ENCODE measurements at places on chromosomes 4 and X.

- no peak for DNase-seq
Measured at GRCh38 chr4:499567-499966, 557 bp downstream of the PIGG start.

GRCh38 chr4:170124406-170124805, 34.6 kb upstream of the AADAT start:
- no peak for DNase-seq

- no peak for DNase-seq
Measured at GRCh38 chr4:82842593-82842992, 44.0 kb upstream of the SCD5 start.

- peak; percentile 77 for DNase-seq
Measured at GRCh38 chr4:53905941-53906377, 158.4 kb downstream of the CHIC2 start.

GRCh38 chr4:87322754-87323153, at the start of gene HSD17B13:
HSD17B13 (minus strand) TSS chr4:87322882; CDS start chr4:87322841, 41 bp downstream.
- no peak for DNase-seq

GRCh38 chrX:13369256-13370030, 49.6 kb upstream of the ATXN3L start:
- DNase-seq: no peak

GRCh38 chr4:128286474-128287058, 1.0 kb downstream of the PGRMC2 start:
- DNase-seq: no peak

DNA sequence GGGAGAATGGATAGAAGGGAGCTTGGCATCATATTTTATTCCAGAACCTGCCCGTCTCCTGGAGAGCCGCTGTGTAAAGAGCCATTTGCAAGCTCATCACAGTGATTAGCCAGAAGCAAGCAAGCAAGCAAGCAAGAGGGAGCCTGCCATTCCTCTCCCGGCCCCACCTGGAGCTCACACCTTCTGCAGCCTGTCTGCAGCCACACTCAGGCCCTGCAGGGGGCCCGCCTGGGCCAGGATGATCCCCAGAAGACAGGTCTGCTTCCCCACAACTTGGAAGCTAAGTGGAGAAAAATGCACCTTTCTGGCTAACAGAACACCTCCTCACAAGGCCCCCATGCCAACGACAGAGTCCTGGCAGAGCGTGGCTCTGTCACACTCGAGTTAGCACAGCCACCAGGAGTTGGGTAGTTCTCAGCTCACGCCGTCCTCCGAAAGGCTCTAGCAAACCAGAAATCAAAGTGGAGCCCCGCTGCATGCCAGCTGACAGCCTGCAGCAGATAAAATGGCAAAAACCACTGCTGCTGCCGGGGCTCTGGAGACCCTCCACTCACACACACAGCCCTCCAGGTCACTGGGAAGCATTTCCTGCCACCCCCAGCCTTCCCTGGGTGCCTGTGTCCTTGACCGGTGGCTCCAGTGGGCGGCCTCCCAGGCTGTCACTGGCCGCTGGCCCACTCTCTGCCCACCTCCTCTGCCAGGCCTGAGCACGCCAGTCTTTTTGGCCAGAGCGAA, 54.9 kb downstream of the DCTD start:
- DNase-seq: no peak

DNA sequence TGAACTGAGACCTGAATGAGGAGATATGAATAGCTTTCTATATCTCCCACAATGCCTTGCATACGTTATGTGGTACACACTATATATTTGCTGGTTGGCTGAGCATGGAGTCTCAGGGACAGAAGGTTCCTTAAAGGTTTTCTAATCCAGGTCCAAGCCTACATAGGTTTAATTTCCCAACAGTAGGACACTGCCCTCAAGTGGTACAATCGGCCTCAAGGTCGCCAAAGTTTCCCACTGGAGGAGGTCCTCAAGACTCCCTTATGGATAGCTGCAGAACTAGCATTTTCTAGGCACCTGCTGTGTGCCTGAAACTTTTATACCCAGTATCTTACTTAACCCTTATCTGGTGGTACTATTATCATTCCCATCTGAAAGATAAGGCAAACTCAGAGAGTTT, 21.0 kb upstream of the EFNB1 start:
- DNase-seq: no peak

DNA sequence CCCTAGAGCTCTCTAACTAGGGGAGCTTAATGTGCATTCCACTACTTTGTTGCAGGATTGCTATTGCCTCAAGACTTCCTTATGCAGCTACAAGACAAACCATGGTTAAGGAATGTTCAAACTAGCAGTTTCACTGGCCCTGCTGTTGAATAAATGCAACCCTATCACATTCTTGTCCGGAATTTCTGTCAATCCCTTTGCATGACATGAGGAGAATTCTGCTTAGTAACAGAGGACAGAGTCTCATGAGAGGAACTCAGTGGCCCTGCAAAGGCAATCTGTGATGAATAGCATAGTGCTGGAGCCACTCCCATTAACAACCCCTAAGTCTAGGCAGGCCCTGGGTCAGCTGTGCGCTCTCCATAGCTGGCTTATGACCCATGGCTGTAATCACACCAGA, 30.7 kb upstream of the SGMS2 start:
- DNase-seq: no peak

- DNase-seq: no peak
Measured at GRCh38 chr4:48109413-48110263, 24.4 kb downstream of the TXK start.

- DNase-seq: no peak
Measured at GRCh38 chr4:2412534-2412884, 5.9 kb downstream of the ZFYVE28 start.

DNA sequence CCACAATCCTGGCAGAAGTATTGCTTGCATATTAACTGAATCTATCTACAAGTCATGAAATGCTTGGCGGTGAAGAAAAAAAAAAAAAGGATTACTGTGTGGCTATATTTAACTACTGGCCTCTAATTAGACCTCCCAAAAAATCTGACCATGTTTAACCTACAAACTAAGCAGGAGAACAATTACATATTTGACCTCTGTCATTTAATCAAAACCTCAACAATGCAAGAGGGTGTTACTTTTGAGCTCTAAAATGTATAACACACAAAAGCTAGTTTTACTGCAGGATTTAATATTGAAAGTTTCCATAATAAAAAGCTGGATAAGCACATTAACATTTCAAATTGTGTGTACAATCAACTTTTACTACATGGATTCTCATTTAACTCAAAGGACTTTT, 1.5 kb downstream of the ITM2A start:
- no peak for DNase-seq

GRCh38 chr4:145012841-145013240, 85.2 kb downstream of the ANAPC10 start:
- no peak for DNase-seq

DNA sequence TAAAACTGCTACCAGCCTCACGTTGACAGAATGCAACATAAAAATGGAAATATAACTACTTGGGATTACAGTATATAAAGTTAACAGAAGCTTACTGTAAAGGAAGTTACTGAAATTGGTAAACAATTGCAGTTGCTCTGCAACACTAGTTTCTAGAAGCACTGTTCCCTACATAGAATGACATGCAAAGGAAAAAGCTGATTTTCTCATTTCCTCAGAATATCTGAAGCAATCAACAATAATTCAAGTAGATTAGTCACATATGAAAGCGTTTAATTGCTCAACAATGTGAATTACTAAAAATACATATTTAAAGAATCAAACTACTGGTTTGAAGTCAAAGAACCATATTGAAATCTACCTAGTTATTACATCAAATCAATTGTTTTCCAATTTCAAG, 31.8 kb downstream of the PDGFC start:
- DNase-seq: no peak

- no peak for DNase-seq
Measured at GRCh38 chr4:111393781-111394180, 751.5 kb upstream of the FAM241A start.

DNA sequence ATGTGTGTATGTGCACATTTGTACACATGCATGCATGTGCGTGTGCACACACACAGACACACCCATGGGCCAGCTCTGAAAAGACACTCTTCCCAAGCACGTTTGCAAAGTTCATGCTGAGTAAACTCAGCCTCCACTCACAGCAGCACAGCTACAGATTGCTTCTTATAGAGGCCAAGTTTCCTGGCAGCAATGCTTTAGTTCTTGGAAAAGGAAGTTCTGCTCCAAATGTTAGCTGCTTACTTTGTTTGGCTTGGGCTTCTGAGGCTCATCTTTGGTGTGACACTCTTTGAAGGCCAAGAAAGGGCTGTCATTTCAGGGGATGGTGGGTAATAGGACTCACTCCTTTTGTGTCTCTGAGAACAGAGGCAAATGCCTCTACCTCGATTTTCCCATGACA, 6.6 kb downstream of the PLP1 start:
- peak; percentile 47 for DNase-seq

DNA sequence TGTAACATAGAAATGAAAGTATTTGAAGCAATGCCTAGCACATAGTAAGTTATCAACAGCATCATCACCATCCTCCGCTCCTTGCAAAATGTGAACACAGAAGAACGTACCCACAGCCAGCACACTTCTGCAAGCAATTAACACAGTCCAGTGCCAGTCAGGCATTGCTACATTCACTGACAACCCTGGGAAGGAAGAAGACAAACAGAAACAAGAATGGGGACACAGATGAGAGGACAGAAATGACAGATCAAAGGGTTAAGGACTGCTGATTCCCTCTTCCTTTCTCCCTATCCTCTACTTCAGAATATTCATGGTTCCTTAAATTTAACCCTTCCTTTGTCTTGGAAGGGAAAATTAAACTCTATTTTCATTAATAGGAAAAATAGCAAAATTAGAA, 53.1 kb downstream of the CHM start:
- no peak for DNase-seq

- DNase-seq: no peak
Measured at GRCh38 chr4:107452717-107453630, 267.1 kb downstream of the PAPSS1 start.

DNA sequence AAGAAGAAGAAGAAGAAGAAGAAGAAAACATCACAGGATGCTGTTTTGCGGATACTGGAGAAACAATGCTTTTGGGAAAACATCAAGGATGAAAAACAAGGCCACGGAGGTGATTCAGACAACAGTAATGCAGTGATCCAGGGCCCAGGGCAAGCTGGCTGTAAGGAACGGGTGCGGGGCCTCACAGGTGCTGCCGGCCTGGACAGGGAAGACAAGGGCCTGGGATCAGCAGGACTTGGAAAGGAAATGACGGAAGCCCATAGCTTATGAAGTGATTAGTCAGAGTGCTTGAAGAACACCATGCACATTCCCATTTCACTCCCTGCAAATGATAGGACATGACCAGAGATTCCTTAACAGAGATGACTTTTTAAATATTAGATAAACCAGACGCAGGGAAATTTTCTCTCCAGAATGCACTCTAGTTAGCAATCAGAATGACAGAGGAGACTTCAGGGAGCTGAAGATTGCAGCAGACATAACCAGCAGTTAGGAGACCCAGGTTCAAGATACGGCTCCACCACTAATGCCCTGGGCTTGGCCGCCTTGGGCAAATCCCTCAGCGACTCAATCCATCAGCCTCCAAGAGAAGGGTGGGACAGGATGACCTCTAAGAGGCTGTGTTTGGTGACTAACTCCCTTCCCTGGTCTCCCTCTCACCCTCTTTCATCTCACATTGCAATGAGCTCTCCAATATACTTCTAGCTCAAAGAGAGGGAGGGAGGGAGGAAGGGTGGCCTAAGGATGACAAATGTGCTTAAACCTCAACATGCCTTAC, 54.1 kb downstream of the APBB2 start:
- no peak for DNase-seq

GRCh38 chrX:123625952-123626351, 106.9 kb downstream of the THOC2 start:
- DNase-seq: no peak

DNA sequence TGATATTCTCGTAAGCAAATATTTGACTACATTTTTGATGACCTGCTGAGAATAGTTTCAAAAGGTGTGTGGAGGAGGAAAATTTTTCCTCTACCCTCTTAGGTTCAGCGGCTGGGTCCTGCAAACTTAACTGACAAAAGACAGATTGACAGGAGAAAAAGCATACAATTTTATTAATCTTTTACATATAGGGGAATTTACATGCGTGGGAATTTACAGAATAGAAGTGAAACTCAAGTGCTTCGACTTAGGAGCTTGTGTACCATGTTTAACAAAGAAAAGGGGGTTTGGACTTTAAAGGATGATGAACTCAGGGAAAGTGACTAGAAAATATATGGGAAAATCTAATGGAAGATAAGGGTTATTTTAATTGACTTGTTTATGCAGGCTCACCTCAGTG, 2.5 kb downstream of the HERC6 start:
- DNase-seq: no peak

- no peak for DNase-seq
Measured at GRCh38 chr4:41406113-41406516, 131.8 kb upstream of the LIMCH1 start.

- DNase-seq: no peak
Measured at GRCh38 chr4:37317104-37317643, 72.6 kb downstream of the NWD2 start.

- DNase-seq: no peak
Measured at GRCh38 chr4:149595500-149595899, 220.1 kb downstream of the IQCM start.

DNA sequence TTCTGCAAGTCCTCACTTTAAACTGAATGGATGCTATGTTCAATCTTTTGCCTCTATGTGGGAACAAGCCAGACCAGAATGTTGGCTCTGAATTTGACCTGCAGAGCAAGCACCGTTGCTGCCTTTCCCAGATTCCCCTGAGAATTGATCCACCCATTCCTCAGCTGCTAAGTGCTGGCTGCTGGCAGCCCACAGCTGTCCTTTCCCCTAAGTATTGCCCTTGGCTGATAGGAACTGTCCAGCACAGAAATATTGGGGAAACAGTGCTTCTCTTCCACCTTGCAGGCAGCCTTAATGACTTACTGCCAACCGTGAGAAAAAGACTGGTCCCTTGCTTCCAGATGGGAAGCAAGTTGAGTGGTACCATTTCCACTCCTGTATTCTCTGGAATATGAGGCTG, 475.9 kb downstream of the PDHA2 start:
- DNase-seq: no peak

Data from femur (tissue), 1 donor.